ENCODE measurements at places on chromosomes 4 and X.

DNA sequence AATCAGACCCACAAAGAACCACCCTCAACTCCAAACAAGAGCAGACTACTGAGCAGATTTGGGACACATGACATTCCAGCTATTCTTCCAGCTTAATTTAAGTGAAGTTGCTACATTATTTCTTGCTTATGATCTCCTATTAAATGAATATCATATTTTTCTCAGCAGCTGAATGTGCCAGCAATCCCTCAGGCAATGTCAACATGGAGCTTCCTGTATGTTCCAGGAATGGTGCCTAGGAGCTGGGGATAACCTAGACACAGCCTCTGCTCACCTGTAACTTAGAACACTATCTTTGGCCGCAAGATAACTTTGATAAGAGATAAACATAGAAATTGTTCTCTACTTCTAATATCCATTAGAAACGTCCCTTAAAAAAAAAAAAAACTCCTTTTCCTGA lies 274.4 kb upstream of the RASGEF1B start:
- DNase-seq = peak; percentile 74

- no peak for DNase-seq
Measured at GRCh38 chrX:46244451-46244850, 300.8 kb downstream of the ZNF674 start.

GRCh38 chrX:100768679-100769338 lies 36.9 kb upstream of the SYTL4 start:
- DNase-seq = peak; percentile 69

DNA sequence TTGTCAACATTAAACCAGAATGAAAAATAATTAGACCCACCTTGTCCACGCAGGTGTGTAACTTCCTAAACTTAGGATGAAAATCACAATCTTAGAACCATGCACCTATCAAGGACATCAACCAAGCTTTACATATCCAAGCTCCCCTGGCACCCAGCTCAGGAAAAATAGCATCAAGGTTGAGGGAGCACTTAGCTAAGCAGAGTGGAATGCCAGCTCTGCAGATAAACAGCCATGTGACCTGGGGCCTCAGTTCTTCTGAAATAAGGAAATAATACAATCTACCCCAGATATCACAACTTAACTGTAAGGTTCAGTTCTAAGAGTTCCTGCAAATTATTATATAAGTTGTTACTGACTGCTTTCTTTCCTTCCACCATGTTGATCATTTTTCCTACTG lies 64.7 kb downstream of the DHX15 start:
- DNase-seq = no peak

DNA sequence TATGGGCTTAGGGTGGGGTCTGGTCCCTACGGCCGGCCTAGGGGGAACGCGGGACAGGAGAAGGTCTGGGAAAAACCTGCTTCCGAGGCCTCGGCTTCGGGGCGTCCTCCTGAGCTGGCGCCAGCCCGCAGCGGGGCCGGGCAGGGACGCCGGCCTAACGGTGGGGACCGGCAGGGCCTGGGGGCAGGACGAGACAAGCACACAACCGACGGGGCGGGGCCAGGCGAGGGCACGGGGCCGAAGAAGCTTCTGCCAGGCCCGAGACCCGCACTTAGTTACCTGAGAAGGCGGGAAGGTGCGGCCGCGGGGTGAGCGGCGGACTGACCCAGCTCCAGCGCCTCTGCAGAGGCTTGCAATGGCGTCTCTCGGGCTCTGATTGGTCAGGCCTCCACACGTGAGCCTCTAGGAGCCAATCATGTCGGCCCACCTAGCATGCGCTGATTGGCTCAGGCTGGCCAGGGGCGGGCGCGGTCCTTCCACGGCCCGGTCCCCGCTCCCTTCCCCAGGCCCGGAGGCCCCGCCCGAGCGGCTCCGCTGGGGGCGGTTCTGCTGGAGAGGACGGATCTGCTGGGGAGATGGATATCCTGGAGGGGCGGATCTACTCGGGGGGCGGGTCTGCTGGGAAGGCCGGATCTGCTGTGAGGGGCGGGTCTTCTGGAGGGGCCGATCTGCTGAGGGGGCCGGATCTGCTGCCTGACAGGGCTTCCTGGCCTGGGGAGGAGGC lies 44.3 kb downstream of the CPLX1 start:
- peak; percentile 97 for DNase-seq

- no peak for DNase-seq
Measured at GRCh38 chr4:113534711-113535110, 226.8 kb downstream of the CAMK2D start.

GRCh38 chr4:53702334-53703266 lies 111.3 kb upstream of the LNX1 start:
- DNase-seq = peak; percentile 98

- DNase-seq = peak; percentile 4
Measured at GRCh38 chrX:82219129-82219528, 1017.2 kb downstream of the SH3BGRL start.

- no peak for DNase-seq
Measured at GRCh38 chr4:8507196-8507570, 66.6 kb downstream of the TRMT44 start.

DNA sequence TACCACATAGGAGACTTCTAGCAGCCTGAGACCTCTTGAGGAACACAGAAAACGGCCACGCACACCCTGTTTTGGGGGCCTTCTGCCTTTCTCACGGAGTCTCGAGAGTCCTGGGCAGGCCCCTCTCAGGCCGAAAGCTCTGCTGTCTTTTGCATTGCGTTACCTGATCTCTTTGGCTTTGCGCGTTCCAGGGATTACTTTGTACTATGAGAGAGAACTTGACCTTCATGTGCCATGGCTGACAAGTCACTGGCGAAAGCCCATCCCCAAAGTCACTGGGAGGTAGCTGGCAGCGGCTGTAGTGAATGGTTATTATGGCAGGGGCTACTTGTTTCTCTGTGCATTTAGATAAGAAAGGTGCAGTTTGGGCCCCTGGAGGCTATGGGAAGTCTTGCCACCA lies 8.0 kb upstream of the NAT8L start:
- DNase-seq = no peak

- no peak for DNase-seq
Measured at GRCh38 chr4:180356766-180357165, 1886.4 kb upstream of the TENM3 start.

- no peak for DNase-seq
Measured at GRCh38 chr4:169618286-169618685, 2.1 kb upstream of the CLCN3 start.

GRCh38 chrX:143781103-143781502 lies 60.6 kb upstream of the SPANXN2 start:
- DNase-seq = no peak

GRCh38 chr4:172813359-172813923 lies 355.2 kb upstream of the GALNT7 start:
- peak; percentile 19 for DNase-seq

GRCh38 chr4:28755081-28755480 lies 1894.4 kb downstream of the STIM2 start:
- DNase-seq = no peak

DNA sequence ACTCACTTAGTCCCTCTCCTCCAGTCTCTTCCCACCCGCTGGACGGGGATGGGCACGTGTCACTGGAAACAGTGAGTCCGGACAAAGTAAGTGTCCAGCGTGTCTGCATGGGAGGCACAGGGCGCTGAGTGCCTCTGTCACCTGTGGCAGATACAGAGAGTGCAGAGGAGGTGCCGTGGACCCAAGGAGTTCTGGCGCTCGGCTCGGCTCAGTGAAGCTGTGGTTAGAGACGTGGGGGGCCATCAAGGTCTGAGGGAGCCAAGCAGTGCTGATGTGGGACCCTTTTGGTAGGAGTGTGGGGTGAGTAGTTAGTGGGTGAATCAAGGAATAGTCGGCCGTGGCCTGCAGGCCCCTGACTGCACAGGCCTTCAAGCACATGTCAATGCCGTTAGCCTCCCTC lies 40.1 kb upstream of the MSANTD1 start:
- DNase-seq = no peak

DNA sequence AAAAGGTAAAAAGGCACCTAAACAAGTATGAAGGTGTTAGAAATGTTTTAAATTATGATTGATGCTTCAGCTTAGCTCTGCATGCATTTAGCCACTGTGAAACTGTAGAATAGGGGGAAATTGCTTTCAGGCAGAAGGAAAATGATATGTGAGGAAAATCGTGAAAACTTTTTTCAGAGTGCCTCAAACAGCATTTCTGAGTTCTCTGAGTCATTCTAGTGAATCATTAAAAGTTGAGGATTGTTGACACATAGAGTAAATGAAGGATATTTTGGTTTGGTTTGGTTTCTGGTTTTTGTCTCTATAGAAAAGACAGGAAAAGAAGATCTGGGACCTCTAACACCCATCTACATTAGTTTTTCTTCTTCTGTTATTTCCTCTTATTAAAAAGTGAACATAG lies 332.5 kb upstream of the TRAM1L1 start:
- no peak for DNase-seq

GRCh38 chr4:16140879-16141249 lies 57.0 kb upstream of the PROM1 start:
- DNase-seq = peak; percentile 26

DNA sequence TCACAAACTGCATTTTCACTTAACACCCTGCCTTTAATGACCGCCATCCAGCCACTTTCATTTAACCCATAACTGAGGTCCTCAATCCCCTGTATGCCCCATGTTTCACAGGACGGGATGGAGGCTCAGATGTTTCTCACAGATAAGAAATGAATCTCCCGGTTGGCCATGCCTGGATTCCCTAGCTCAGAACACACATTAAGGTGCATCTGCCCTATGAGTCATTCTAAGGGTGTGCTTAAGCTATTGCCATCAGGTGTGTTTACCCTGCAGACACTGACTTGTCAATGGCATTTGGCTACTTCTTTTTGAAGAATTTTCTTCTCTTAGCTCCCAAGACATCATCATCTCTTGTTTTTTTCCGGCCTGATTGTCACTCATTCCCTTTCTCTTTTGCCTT lies 222.6 kb upstream of the SMIM31 start:
- DNase-seq = no peak

- no peak for DNase-seq
Measured at GRCh38 chr4:151358266-151358665, 32.9 kb upstream of the SH3D19 start.

DNA sequence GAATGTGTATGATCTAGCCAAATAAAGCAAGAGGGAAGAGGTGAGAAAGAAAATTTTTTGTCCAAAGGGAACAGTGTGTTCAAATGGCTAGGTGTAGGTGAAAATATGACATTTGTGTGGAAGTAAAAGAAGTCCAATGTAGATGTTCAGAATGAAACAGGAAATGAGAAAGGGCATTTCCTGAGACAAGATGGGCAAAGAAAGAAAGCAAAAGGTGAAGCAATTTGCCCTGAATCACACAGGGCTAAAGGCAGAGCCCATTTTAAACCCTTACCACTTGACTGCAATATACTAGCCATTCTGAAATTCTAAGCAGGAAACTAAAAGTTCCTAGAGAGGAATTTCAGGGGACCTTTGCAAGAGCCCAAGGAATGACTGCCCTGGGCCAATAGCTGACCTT lies 36.0 kb downstream of the CLOCK start:
- DNase-seq = no peak

- no peak for DNase-seq
Measured at GRCh38 chr4:106019771-106020170, 124.5 kb downstream of the NPNT start.

DNA sequence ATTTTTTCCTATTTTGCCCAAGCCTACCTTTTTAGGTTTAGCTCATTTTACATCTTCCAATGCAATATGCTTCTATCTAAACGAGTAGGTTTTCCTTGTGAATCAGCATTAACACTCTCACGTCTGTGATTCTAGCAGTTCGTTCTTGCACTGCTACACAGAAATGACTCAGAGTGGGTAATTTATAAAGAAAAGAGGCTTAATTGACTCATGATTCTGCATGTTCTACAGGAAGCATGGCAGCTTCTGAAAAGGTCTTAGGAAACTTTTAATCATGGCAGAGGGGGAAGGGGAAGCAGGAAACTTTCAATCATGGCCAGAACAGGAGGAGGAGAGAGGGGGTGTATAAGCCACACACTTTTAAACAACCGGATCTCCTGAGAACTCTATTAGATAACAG lies 44.9 kb downstream of the SPANXN1 start:
- no peak for DNase-seq

DNA sequence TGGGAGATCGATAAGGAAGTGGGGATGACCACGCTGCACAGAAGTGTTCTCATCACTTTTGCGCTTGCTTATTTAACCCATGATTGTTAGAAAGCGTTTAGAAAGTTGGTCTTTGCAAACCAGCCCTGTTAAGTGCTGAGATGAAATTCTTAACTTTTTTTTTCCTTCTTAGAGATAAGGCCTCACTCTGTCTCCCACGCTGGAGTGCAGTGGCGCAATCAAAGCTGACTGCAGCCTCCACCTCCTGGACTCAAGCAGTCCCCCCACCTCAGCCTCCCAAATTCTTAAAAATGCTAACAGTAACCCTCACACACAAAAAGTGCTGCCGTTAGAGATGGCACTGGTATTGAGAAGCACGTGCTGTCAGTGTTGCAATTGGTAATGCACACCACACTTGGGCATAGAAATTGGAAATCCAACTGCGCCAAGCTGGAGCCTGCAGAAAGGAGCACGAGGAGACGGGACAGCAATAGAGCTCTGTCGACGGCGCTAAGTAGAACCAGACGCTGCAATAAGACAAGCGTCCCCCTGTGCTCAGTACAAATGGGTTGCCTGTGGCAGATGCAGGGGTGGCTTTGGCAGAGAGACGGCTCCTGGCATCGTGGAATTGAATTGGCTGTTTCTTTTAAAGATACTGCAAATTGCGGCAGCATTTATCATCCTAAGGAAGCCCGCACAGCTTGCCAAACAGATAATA lies 113.4 kb downstream of the TBL1X start:
- no peak for DNase-seq

GRCh38 chr4:2451821-2452785 lies 16.8 kb upstream of the RNF4 start:
- no peak for DNase-seq

DNA sequence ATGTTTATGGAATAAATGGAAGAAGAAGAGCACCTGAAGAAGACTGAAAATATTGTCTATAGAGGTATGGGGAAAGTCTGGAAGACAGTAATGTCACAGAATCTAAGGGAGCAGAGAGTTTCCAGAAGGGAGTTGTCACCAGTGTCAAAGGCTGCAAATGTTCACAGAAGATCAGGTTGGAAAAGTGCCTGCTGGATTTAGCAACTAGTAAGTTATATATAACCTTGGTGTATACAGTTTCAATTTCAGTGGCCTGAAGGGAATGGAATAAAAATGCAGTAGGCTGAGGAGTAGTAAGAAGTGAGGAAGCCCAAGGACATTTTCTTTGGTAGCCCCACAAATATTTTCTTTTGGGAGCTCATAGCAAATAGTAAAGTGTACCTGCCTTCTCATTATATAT lies 107.2 kb downstream of the SATL1 start:
- DNase-seq = no peak

DNA sequence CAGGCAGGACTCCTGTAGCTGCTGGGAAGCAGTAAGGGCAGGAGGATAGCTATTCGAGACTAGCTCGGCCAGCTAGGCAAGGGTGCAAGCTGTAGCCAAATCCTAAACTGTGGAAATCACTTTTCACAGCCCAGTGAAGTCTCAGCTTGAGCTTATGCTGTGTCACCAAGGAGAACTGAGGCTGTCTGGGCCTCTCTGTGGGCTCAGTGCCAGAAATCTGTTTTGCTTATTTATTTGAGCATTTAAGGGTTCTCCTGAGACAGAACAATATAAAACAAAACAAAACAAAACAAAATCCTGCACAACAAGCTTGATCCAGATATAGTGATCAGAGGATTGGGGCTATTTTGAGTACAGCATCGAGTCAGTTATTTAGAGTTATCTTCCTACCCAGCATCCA lies 97.5 kb downstream of the FANCB start:
- no peak for DNase-seq

- DNase-seq = peak; percentile 1
Measured at GRCh38 chr4:153266988-153267387, 62.7 kb downstream of the TRIM2 start.

Measured in NCI-H69 (cell line).